ENCODE measurements at places on chromosomes 4 and X.

DNA sequence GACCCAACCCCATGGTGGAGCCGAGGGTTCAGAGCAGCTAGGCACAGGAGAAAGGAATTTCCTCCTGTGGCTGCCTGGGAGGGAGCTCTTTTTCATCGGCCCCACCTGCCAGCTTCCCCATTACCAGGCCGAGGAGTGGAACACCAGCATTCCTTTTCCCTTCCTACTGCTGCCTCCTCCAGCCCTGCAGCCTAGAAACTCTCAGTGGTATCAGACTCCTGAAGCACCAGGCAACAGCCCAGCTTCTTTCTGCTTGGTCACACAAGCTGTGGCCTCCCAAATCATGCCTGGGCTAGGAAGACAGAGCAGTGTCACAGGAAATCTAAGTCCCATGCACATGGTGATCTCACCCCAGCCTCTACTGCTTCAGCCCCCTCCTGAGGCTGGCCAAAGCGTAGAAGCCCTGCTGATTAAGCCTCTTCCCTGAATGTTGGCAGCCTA is 30.1 kb downstream of the RTL5 start:
- no peak for DNase-seq

- DNase-seq = no peak
These were observed 54.2 kb downstream of the PTTG2 start for GRCh38 chr4:38014421-38014852.

- no peak for DNase-seq
These were observed 99.9 kb downstream of the DDX60 start for GRCh38 chr4:168218645-168219044.

GRCh38 chr4:71293705-71294104 is 45.1 kb upstream of the SLC4A4 start:
- DNase-seq = no peak

DNA sequence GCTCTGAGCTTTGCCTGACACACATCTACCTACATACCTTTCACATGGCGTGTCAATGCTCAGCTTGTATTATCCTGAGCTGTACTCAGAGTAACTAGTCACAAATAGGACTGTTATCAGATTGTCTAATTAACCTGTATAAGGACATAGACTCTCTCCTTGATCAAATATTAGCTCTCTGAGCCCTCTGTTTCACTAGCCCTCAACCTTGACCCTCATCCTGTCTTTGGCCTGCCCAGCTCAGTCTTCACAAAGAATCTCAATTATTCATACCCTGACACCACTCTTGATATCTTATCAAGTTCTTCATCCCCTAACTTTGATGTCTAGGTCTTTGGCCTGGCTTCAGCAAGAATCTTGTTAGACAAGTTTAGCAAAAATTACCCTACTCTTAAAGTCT is 320.7 kb upstream of the PCDH7 start:
- no peak for DNase-seq

DNA sequence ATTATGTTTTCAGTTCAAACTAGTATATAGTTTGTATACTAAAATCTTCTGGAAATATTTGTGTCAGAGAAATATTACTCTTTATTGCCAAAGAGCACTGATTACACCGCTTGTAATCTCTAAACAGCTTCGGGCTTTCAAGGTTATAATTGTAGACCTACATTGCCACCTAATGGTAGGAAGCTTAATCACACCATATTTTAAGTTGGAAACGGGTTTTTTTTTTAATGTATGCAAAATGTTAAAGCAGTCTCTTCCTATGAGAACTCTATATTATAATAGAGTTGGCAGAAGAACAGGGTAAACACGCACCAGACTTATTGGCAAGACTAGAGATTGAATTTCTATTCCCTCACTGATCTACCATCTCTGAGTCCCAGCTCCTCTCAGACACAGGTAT is 19.5 kb upstream of the NFXL1 start:
- DNase-seq = peak; percentile 29

DNA sequence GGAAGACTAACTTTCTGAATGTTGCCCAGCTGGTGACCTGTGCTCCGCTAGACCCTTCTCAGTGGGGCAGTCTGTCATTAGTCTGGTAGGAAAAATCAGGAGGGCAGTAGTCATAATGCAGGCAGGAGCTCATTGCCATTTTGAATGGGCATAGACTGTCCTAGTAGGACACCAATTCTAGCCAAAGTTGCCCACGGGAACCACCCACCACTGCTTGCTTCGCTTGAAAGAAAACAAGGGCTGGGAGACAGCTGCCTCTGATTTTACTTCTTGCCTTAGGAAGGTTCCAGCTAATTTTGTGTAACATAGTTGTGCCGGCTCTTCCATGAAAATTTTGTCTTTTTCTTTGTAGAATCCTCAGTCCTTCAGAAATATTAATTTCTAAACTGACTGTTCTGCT is 23.3 kb downstream of the HOPX start:
- no peak for DNase-seq

- no peak for DNase-seq
These were observed 440.2 kb downstream of the PRR32 start for GRCh38 chrX:127259742-127260141.

GRCh38 chrX:148664995-148665394 is 164.6 kb downstream of the AFF2 start:
- no peak for DNase-seq

- DNase-seq = no peak
These were observed 54.2 kb upstream of the SPANXN3 start for GRCh38 chrX:143571521-143571920.

DNA sequence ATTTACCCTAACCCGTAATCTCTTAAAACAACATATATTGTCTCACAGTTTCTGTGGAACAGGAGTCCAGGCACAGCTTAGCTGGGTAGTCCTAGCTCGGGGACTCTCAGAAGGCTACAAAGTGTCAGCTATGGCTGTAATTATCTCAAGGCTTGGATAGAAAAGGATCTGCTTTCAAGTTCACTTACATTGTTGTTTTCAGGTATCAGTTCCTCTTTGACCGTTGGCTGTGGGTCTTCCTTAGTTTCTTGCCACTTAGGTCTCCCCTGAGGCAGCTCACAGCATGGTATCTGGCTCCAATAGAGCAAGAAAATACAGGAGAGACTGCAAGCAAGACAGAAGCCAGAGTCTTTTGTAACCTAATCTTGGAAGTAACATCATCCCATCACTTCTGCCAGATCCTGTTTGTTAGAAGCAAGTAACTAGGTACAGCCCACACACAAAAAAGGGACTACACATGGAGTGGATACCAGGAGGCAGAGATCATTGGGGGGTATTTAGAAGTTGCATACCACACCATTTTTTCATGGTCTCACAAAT is 137.0 kb downstream of the MAGEB5 start:
- no peak for DNase-seq

DNA sequence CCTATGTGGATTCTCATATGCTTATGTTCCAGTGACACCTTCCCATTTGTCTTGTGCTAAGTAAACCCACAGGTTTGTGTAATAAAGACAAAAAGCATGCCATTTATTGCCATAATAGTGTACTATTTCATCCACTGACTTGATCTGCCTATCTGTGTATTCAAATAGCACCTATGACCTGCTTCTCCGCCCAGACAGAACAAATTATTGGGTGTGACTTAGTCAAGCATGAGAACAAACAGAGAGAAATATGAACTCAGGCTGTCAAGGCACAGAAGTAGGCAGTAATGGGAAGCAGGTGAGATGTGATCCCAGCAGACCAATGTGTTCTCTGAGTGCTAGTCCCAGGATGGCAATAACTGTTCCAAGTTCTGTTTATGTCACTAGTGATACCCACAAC is 25.4 kb downstream of the ELOVL6 start:
- no peak for DNase-seq

GRCh38 chrX:45001048-45001447 is 128.1 kb downstream of the KDM6A start:
- DNase-seq = no peak

GRCh38 chr4:37489697-37490096 is 196.5 kb downstream of the RELL1 start:
- DNase-seq = no peak

GRCh38 chr4:39950861-39951481 is 26.7 kb downstream of the PDS5A start:
- no peak for DNase-seq

- no peak for DNase-seq
These were observed 27.3 kb upstream of the CT83 start for GRCh38 chrX:116490104-116490503.

GRCh38 chr4:32841217-32841616 is 2121.0 kb downstream of the PCDH7 start:
- no peak for DNase-seq

GRCh38 chr4:111360906-111361305 is 738.0 kb upstream of the PITX2 start:
- DNase-seq = no peak

GRCh38 chrX:11528623-11529022 is 137.1 kb downstream of the ARHGAP6 start:
- DNase-seq = no peak

GRCh38 chrX:119382606-119383005 is 16.5 kb upstream of the SLC25A43 start:
- no peak for DNase-seq

DNA sequence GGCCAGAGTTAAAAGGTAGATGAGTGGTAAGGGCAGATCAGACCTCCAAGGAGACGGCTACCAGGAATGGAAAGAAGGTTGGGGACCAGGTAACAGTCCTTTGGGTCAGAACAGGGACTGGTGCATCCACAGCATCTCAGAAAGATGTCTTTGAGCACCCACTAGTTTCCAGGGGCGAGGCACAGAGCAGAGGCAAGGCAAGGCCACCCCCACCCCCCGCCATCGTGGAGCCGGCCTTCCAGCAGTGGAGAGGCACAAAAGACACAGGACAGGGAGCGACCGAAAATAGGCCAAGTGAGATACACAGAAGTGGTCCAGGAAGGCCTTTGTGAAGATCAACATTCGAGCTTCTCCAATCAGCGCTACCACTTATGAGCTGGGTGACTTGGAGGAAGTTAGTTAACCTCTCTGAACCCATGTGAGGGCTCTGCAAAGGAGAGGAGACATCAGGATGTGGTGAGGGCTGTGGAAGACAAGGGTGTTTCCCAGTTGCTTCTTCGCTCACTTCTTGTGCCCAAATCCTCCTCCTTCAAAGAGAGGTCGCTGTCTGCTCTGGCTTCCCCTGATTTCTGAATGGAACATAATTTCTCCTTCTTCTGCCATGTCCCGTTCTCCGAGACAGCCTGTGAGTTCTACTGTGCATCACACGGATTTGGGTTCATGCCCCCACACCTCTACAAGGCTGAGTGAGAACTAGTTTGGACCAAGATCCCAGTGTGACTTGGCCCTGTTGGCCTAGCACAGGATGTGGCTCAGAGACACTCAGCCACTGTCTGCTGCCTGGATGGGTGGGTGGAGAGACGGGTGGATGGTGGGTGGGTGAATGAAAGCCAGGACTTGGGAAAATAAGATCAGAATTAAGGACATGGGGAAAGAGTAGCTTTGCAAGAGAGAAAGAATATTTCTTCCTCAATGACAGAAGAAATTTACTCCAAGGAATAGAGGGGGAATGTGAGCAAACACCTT is 16.7 kb upstream of the MSX1 start:
- DNase-seq = no peak

- no peak for DNase-seq
These were observed 1.4 kb downstream of the TMA16 start for GRCh38 chr4:163495900-163496299.

DNA sequence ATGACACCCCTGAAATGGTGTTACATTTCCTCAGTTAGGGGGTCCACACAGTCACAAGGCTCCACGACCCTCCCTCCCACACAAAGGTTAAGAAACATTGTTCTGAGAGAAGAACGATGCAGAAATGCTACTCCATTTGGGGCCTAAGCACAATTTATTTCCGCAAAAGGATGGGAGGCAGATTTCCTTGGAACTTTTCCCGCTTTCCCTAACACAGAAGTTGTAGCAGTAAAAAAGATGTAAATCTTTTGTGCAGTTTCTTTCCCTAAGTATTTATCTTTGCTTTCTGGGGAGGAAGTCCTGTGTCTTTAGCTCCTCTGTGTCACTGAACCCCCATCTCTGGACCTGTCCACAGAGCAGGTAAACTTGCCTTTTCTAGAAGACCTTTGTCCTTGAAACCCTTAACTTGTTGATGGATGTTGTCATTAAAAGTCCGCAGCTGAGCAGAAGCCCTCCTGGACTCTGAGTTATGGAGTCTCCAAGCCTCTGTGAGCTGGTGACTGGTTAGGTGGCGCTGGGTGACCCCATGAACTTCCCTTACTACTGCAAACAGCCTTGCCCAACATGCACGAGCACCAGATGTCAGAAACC is 67.2 kb upstream of the SHISA3 start:
- no peak for DNase-seq

GRCh38 chr4:150082241-150082640 is 4.0 kb downstream of the DCLK2 start:
- DNase-seq = no peak

All from globus pallidus (tissue), 1 donor.